ENCODE measurements at places on chromosomes 6 and 20.

DNA sequence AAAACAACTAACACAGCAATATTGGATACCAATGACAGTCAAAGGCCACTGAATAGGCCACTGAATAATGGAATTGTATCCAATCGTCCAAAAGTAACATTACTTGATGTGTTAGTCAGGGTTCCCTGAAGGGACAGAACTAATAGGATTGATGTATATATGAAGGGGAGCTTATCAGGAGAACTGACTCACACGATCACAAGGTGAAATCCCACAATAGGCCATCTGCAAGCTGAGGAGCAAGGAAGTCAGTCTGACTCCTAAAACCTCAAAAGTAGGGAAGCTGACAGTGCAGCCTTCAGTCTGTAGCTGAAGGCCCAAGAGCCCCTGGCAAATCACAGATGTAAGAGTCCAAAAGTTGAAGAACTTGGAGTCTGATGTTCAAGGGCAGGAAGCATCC lies 571.4 kb downstream of the PRKN start:
- no peak overlapping the region for H3K4me3 ChIP-seq
- no peaks in the 10 kb centered on the region for H3K4me1 ChIP-seq
- no peak for DNase-seq
- no peaks in the 10 kb centered on the region for H3K36me3 ChIP-seq

- no peaks in the 10 kb centered on the region for H3K27me3 ChIP-seq
- DNase-seq = no peak
- no peaks in the 10 kb centered on the region for H3K36me3 ChIP-seq
- H3K4me3 ChIP-seq = no peak overlapping the region
- no peak overlapping the region for H3K27ac ChIP-seq
- no peaks in the 10 kb centered on the region for H3K4me1 ChIP-seq
These were observed 499.4 kb upstream of the NOX3 start for GRCh38 chr6:155955038-155955437.

- H3K27ac ChIP-seq = peak overlapping the region; percentile 49
- no peaks in the 10 kb centered on the region for H3K4me1 ChIP-seq
- H3K27me3 ChIP-seq = peaks cover 2% of the 10 kb centered on the region
- no peaks in the 10 kb centered on the region for H3K36me3 ChIP-seq
- DNase-seq = no peak
- H3K4me3 ChIP-seq = no peak overlapping the region
These were observed 1.9 kb downstream of the SDC4 start for GRCh38 chr20:45346291-45346718.

DNA sequence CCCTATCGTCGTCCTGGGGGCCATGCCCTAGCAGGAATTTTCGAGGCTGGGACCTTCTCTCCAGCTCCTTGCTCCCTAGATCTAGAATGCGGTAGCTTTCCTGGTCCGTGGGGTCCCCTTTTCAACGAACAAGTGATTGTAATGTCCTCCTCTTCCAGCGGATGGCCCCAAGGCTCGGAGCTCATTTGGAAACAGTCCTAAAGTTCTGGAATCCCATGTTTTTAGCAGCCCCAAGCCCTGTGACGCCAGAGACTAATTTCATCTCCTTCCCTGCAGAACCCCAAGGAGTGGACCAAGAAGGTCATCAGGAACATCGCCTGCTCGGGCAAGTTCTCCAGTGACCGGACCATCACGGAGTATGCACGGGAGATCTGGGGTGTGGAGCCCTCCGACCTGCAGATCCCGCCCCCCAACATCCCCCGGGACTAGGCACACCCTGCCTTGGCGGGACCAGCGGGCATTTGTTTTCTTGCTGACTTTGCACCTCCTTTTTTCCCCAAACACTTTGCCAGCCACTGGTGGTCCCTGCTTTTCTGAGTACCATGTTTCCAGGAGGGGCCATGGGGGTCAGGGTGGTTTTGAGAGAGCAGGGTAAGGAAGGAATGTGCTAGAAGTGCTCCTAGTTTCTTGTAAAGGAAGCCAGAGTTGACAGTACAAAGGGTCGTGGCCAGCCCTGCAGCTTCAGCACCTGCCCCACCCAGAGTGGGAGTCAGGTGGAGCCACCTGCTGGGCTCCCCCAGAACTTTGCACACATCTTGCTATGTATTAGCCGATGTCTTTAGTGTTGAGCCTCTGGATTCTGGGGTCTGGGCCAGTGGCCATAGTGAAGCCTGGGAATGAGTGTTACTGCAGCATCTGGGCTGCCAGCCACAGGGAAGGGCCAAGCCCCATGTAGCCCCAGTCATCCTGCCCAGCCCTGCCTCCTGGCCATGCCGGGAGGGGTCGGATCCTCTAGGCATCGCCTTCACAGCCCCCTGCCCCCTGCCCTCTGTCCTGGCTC lies 48.5 kb downstream of the PYGB start:
- H3K27ac ChIP-seq = peak overlapping the region; percentile 8
- no peaks in the 10 kb centered on the region for H3K4me1 ChIP-seq
- no peak overlapping the region for H3K4me3 ChIP-seq
- DNase-seq = no peak
- H3K36me3 ChIP-seq = peaks cover 3% of the 10 kb centered on the region

- H3K4me3 ChIP-seq = no peak overlapping the region
- no peak for DNase-seq
- H3K4me1 ChIP-seq = no peaks in the 10 kb centered on the region
- no peaks in the 10 kb centered on the region for H3K27me3 ChIP-seq
- no peaks in the 10 kb centered on the region for H3K36me3 ChIP-seq
These were observed 665.5 kb downstream of the TENT5A start for GRCh38 chr6:81086991-81087390.

DNA sequence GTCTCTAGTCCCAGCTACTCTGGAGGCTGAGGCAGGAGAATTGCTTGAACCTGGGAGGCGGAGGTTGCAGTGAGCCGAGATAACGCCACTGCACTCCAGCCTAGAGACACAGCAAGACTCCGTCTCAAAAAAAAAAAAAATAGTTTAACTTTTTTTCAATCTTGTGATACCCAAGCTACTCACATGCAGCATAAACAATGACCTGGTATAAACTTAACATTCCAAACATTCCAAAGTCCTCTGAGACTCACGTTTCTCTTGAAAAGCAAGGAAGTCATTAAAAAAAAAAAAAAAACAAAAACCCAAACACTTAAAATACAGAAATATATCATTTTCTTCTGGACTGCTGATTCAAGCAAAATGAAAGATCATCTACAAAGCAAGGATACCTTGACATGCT lies 14.3 kb downstream of the CRNKL1 start:
- no peak overlapping the region for H3K27ac ChIP-seq
- no peak overlapping the region for H3K4me3 ChIP-seq
- no peaks in the 10 kb centered on the region for H3K27me3 ChIP-seq
- no peaks in the 10 kb centered on the region for H3K4me1 ChIP-seq
- DNase-seq = no peak

DNA sequence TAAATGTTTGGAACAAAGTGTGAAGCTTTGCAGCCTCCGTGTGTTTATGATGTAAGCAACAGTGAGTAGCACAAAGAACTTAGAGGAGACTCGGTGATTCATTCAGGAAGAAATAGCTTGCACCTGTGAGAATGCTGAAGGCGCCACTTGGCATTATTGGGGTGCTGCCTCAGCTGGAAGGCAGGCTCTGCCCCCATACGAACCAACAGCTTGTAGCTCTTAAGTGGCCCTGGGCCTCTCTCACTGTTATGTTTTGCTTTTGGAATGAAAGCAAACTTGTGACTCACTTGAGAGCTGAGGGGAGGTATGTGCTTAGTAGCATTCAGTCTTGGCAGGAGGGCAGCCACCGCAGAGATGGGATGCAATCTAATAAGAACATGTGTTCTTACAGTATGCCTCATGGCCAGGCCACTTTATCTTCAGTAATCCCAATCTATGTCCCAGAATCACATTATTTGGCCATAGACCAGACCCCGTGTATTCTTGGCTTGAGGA lies 310.7 kb downstream of the EYA4 start:
- H3K4me3 ChIP-seq = no peak overlapping the region
- H3K27ac ChIP-seq = peak overlapping the region; percentile 66
- H3K27me3 ChIP-seq = no peaks in the 10 kb centered on the region

DNA sequence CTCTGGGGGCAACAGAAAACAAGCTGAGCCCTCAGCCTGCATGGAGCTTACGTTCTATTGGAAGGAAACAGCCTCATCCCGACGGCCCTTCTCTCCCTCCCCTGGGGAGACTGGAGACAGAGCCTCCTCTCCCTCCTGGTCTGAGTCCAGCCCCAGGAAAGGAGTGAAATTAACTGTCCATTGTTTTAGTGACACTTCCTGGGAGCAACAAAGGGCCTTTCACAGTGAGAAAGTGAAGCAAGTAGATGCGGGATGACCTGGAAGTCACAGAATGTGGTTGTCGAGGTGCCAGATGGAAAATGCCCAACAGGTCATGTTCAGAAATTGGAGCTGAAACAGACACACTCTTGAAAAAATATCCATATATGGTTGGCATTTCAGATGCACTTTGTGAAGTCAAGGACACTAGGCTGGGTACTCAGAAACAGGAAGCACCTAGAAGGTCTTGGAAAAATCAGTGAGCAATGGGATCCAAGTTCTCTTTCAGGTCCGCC lies 77.8 kb downstream of the TFAP2C start:
- no peaks in the 10 kb centered on the region for H3K36me3 ChIP-seq
- no peak overlapping the region for H3K4me3 ChIP-seq
- H3K4me1 ChIP-seq = no peaks in the 10 kb centered on the region
- H3K27me3 ChIP-seq = no peaks in the 10 kb centered on the region
- no peak for DNase-seq
- no peak overlapping the region for H3K27ac ChIP-seq

DNA sequence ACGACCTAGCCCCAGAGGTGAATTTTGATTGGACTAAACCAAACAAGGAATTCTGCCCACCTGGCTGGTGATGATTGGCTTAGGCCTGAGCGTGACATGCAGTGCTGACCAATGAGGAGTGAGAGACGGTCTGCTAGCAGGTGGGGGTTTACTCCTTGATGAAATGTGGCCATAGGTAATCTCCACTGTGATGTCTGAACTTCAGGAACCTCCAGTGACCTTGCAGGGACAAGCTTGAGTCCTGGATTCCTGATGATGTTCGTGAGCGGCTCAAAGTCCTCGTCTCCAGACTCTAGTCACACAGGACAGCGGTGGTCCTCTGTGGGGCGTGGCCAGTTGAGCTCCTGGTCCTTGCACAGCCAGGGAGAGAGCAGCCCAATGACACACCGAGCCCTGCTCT lies 8.4 kb downstream of the VSX1 start:
- DNase-seq = no peak
- no peak overlapping the region for H3K27ac ChIP-seq
- no peaks in the 10 kb centered on the region for H3K4me1 ChIP-seq
- H3K4me3 ChIP-seq = no peak overlapping the region

- H3K27me3 ChIP-seq = no peaks in the 10 kb centered on the region
- H3K27ac ChIP-seq = no peak within 1 kb of the TSS
These were observed at the start of gene LHFPL5 for GRCh38 chr6:35804996-35805736. LHFPL5 (plus strand) TSS chr6:35805352; CDS start chr6:35805671, 319 bp downstream.

- no peaks in the 10 kb centered on the region for H3K27me3 ChIP-seq
- DNase-seq = no peak
- no peak overlapping the region for H3K27ac ChIP-seq
- no peak overlapping the region for H3K4me3 ChIP-seq
- H3K4me1 ChIP-seq = no peaks in the 10 kb centered on the region
These were observed 497.0 kb downstream of the BTBD3 start for GRCh38 chr20:12414446-12415274.

GRCh38 chr20:53941680-53942471 lies 128.5 kb downstream of the BCAS1 start:
- H3K36me3 ChIP-seq = no peaks in the 10 kb centered on the region
- no peak overlapping the region for H3K27ac ChIP-seq
- no peaks in the 10 kb centered on the region for H3K4me1 ChIP-seq
- no peak overlapping the region for H3K4me3 ChIP-seq

DNA sequence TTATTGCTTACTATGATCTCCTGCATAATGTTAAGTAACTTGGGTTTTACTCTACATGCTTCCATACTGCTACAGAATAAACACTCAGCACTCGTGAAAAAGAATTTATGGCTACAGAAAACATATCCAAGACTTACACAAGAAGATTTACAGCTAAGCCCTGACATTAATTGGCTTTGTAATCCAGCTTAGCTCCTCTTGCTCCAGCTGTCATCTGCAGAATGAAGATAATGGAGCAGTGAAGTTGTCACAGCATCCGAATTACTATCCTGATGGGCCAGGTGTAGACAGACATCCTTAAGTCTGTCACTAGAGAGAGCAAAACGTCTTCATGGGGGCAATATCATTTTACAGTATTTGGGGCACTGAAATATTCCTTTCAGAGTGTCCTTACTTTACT lies 155.3 kb downstream of the PRKN start:
- H3K4me3 ChIP-seq = no peak overlapping the region
- no peaks in the 10 kb centered on the region for H3K27me3 ChIP-seq
- no peaks in the 10 kb centered on the region for H3K4me1 ChIP-seq
- no peaks in the 10 kb centered on the region for H3K36me3 ChIP-seq

DNA sequence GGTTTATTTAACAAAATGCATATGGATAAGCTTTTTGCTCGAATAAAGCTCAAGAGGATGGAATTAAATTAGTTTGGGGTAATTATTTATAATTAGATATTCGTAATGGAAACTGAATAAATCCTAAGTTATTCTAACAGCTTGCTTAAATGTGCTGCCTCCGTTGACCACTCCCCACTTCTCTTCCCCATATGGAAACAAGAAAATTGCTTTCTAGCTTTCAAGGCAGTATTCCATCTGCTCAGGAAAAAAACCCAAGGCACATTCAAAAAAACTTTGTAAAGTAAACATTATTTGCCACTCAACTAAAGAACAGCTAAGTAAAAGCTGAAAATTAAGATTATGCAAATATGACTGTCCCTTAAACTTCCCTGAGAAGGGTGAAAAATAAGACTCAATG lies 369.2 kb downstream of the HAO1 start:
- no peak for DNase-seq
- H3K27ac ChIP-seq = no peak overlapping the region
- H3K4me1 ChIP-seq = no peaks in the 10 kb centered on the region
- no peaks in the 10 kb centered on the region for H3K36me3 ChIP-seq
- no peak overlapping the region for H3K4me3 ChIP-seq
- H3K27me3 ChIP-seq = no peaks in the 10 kb centered on the region

DNA sequence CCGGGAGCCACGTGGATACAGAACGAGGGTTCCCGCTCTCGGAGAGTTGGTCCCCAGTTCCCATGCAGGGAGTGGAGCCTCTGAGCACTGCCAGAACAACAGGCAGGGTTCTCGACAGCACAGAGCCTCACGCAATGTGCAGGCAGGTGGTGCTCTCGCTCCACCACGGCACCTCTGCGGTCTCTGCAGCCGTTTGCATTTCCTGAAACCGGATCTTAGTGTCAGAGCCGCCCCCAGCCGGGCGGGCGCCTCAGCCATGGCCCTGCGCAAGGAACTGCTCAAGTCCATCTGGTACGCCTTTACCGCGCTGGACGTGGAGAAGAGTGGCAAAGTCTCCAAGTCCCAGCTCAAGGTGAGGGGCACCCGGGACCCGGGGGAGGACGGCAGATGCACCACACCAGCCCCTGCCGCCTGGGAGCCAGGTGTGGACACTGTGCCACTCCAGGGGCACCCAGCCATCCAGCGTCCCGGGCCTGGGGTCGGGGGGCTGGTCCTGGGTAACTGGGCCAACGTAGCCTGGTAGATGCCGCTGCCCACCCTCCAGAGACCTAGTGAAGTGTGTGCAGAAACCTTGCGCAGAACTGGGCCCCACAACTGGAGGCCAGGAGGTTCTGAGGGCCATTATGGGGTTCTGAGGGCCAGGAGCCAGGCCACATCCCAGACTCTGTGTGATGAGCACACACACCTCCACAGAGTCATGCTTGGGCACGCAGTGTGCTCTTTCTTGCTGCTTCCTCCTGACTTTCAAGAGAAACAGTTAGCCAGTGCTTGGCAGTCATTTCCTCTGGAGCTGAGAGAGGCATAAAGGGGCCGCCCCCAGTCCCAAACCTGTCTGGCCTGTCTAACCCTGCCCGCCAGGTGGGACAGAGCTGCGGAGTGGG lies at the start of gene DEF6:
TSS of gene DEF6 (plus strand) at position 218 of the 881 bp plus-strand sequence. CDS start at position 257, 39 bp downstream.
- H3K4me1 ChIP-seq = no peaks in the 10 kb centered on the region
- H3K27ac ChIP-seq = no peak within 1 kb of the TSS
- H3K4me3 ChIP-seq = no peak within 1 kb of the TSS
- peak; percentile 87 for DNase-seq

- no peak for DNase-seq
- no peaks in the 10 kb centered on the region for H3K27me3 ChIP-seq
- no peaks in the 10 kb centered on the region for H3K4me1 ChIP-seq
- no peak overlapping the region for H3K4me3 ChIP-seq
These were observed 49.6 kb downstream of the HECA start for GRCh38 chr6:139184459-139184858.

Data from aorta (tissue), 5 donors.